ENCODE measurements at places on chromosomes 2 and 18.

DNA sequence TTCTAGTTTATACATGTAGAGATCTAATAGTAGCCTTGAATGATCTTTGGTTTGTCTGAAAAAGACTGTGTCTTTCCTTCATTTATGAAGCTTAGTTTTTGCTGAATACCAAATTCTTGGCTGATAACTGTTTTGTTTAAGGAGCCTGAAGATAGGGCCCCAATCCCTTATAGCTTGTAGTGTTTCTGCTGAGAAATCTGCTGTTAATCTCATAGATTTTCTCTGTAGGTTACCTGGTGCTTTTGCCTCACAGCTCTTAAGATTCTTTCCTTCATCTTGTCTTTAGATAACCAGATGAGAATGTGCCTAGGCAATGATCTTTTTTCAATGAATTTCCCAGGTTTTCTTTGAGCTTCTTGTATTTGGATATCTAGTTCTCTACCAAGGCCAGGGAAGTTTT is 562.1 kb downstream of the XIRP2 start:
- DNase-seq = no peak

DNA sequence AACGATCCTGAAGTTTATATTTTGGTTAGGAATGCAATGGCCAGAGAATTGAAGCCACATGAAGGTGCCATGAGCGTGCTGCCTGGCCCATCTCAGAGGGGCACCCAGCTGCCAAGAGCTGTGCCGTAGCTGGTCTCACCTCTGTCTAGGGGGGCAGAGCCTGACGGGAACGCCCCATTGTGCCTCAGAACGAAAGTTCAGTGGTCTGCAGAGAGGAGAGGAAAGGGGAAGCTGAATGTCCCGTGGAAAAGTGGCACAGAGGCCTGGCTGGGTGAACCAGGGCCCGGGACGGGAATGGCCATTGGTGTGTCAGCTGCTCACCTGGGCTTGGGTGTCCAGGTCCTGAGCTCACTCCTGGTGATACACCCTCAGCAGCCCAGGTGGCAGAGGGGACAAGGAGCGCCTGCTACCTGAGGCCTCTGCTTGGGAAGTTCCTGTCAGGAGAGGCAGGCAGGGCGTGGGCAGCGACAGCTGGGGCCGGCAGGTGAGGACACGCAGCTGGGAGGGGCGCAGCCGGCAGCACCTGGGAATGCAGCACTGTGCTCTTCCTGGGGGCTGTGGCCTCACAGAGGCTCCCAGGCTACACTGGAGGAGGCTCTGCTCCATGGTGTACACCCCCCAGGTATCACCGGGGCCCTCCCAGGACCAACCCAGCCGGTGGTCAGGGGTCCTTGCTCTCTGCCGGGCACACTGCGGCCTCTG is 67.3 kb downstream of the PARD6G start:
- DNase-seq = no peak

DNA sequence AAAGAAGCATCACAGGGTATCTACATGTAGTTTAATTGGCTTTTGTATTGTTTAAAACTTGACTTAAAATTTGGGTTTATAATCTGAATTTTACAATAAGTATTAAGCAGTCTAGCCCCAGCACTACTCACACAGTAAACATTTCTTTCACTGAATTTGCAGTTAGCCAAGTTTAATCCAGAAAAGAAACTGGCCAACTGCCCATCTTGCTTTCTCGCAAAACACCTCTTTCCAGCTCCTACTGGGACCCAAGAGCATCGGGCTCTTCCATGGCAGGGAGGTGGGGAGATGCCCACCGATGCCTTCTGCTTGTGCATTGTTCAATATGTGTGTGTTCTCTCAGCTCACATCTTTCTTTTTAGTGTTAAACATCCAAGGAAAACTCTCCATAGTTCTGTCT is 212.8 kb upstream of the BOD1L2 start:
- DNase-seq = no peak

DNA sequence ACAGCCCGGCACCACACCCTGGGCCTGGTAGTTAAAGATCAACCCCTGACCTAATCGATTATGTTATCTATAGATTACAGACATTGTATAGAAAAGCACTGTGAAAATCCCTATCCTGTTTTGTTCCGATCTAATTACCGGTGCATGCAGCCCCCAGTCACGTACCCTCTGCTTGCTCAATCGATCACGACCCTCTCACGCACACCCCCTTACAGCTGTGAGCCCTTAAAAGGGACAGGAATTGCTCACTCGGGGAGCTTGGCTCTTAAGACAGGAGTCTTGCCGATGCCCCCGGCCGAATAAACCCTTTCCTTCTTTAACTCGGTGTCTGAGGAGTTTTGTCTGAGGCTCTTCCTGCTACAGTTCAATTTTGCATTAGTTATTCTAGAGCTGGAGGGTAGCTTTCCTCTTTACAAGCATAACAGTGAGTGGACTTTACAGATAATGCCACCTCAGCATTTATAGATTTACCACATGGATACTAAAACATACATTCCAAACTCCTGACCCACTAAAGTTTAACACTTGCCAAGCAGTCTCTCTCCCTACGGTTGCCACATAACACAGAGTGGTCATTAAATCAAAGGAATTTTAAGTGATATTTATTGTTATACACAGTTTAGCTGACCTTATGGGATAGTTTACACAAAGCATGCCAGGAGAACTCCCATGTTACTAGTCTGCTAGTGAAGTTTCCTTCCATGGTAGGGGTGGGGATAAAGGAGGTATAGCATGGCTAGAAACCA is 101.0 kb downstream of the EVA1A start:
- no peak for DNase-seq

DNA sequence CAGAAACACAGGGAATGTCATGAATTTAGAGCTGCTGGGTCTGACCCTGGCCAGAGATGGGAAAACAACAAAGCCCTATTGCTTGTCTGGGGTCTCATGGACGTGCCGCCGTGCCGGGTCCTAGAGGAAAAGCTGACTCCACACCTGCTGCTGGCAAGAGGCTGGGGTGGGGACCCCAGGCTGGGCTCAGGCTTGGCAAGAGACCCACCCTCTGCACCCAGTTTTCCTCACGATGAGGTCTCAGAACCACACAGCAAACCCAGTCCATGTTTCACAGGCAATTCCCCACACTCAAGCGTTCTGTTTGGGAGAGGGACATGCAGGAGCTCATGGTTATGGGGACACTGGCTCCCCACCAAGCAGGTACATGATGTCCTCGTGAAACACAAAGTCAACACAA is 367.3 kb upstream of the SALL3 start:
- no peak for DNase-seq

DNA sequence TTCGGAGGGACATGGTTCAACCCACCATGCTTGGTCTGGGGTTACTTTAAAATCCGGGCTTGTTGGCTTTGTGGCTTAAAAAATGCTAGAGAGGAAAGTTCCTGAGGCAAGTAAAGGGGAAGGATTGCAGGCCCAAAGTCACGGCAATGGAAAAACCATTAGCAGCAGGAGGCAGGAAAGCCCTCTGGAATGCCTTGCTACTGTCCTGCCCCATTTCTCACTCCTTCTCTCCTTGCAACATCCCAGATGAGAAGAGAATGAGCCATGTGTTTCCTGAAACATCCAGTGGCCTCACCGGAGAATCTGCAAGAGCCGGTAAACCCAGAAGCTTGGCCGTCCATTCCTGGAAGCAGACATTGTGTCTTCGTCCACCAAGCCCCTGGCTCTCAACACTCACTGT is 97.4 kb upstream of the LCLAT1 start:
- no peak for DNase-seq
